ENCODE measurements at places on chromosomes 5 and 9.

- no peak for DNase-seq
Observed at GRCh38 chr5:6545036-6545693, 87.7 kb downstream of the NSUN2 start.

DNA sequence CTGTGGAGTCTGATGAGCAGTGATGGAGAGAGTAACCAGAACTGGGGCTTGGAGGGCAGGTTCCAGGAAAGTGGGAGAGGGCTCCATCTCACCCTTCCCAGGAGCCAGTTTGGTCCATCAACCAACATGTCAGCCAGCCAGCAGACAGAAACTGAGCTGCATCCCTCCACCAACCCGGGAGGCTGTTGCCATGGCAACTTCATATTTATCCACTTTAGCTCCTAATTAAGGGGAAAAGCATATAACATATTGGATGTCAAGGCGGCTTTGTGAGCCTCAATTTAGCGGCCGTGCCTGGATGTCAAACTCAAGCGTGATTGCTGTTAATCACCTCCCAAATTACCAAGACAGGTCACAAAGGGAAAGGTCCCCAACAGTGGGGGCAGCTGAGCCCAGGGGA is 81.5 kb upstream of the ARAP3 start:
- DNase-seq, result no peak

- no peak for DNase-seq
Observed at GRCh38 chr9:10237584-10237983, 375.2 kb downstream of the PTPRD start.

- DNase-seq, result peak; percentile 62
Observed at GRCh38 chr5:73436535-73437100, 12.0 kb downstream of the FOXD1 start.

DNA sequence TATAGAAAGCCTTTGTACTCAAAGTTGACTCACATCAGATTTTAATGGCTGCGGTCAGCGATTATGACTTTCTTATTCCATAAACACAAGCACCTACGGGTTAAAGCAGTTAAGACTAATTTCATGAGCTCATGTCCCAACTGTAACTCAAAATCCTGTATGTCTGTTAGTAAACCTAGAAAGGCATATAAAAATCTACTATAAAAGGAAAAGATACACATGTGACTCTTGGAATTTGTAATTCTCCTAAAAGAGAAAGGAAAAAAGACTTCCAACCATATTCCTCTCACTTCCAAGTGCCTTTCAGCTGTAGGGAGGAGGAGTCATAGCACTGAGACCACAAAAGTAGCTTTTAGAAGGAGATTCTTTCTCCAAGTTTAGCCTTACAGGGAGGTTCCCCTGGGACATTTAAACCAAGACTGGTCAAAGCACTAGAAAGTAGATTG is 129.1 kb downstream of the EBF1 start:
- DNase-seq, result no peak

DNA sequence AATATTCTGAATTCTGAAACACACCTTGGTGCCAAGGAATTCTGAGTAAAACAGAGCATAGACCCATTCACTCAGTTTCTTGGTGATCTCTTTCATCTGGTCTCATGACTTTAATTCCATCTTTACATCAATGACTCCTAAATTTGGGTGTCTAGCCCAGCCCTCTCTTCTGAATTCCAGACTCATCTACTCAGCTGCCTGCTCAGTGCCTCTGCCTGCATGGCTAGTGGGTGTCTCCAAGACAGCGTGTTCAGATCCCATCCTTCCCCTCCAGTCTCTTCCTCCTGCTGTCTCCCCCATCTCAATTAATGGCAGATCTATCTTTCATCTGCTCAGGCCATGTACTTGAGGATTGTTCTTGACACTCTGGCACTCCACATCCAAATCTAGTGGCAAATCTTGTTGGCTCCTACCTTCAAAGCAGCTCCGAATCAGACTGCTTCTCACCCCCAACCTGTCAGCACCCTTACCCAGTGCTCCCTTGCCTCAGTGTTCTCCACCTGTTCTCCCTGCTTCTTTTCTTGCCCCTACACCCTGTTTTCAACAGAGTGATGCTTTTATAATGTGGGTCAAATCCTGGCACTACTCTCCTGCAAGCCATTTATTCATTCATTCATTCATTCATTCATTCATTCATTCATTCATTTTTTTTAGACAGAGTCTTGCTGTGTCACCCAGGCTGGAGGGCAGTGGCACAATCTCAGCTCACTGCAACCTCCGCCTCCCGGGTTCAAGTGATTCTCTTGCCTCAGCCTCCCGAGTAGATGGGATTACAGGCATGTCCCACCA is 5.3 kb downstream of the CAVIN4 start:
- peak; percentile 12 for DNase-seq

DNA sequence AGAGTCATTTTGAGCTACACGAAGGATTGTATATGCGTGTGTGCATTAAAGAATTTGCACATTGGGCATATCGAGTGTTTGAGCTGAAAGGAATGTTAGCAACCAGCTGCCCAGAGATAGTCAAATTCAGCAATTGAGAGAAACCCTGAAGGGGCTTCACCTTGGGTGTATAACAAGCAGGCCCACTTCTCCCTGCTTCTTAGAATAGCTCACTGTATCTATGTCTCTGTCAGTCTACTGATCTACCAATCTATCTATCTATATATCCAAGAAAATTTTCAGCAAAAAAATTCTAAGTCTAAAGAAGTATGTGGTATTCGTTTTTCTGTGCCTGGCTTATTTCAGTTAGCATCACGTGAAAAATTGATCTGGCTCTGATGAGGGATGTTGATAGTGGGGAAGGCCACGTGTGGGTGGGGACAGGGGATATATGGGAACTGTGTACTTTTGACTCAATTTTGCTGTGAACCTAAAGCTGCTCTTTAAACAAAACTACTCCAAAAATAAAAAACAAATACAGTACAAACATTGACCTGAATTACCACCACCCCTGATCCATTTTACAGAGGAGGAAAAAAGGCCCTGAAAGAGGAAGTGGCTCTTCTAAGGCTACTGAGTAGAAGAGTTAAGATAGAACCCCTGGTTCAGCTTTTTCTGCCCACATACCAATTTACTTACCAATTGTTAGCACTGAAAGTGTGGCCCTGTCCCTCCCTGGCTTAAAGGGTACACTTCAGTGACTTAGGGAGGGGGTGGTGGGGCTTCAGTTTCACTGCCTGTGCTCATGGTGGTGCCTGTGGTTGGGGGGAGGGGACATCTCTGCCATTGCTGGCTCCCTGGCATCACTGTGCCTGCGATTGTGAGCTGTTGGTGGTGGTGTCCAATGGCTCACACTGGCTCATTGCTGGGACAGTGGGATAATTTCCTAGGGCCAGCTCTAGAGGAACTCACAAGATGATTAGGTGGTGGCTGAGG is 141.8 kb downstream of the DOCK2 start:
- no peak for DNase-seq

DNA sequence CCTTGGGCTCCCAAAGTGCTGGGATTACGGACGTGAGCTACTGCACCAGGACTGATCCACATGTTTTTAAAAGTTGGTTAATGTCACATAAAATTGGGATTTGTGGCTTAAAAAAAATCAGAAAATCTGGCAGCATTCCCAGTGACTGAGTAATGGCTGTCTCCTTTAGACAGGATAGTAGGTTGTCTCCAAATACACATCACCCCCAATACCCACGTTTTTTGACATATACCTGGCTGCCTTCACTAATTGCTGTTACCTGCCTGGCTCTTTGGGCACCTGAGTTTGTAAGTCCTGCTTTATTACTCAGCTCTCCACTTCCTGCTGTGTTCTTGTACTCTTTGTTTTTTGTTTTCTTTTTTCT is 84.8 kb downstream of the KDM4C start:
- DNase-seq, result peak; percentile 29

DNA sequence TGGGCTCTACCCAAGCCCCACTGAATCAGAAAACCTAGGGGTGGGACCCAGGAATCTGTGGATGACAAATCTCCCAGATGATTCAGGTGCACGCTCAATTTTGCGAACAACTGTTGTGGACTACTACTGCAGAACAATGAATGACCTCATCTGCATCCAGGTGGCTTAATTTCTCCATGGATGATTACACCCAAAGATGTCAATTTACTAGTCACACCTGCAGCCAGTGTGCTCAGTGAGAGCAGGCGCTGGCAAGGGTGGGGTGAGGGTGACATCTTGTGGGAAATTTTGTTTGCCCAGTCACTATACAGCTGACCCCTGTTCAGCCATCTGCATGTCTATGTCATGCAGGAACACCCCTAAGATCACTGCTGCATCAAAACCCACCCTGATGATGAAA is 118.2 kb downstream of the ENTREP1 start:
- DNase-seq, result no peak

DNA sequence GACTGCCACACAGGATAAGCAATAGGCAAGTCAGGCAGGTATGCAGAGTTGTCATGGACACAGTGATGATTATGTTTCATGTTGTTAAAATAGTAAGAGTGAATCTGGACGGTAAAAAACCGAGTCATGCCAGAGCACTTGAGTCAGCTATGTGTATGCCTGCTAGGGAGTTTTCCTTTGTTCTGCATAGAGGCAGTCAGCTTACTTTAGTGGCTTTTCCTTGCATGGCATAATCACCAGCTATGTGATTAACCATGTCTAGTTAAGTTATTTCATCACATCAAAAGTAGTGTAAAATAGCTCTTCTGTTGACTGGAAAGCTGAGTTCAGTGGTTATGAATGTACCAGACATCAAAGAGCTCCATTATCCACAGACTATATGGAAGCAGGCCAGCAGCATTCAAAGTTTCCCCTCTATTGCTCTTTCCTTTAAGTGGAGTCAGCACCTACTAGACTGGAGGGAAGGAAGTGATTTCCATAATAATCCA is 989.8 kb downstream of the TLE1 start:
- DNase-seq, result peak; percentile 20

DNA sequence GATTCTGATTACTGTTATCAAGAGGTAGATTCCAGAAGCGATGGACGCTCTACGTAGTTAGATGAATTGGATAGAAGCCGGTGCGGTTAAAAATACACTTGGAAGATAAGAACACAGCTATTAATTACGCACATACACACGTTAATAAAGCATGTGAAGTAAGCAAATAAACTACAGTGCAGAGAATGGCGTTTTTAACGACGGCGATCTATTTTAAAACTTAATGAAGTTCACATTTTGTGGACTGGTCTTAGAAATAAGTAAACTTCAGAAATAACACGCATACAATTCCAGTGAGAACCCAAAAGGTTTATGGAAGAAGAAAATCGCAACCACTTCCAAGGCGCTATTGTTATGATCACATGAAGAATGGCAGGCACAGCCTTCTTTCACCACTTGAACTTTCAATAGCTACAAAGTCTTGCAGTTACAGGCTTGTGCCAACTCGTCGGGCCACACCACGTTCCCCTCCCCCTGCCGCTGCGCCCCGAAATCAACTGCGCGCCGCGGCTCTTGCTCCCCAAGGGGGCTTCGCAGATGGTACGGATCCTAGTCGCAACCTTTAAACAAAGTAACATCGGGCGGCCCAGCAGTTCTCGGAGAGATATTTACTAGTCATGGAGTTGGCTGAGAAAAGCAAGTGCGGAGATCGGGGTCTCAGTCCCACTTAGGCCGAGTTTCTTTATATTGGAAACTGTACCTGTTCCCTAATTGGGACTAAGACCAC is 866 bp upstream of the SEMA6A start:
- DNase-seq, result no peak

DNA sequence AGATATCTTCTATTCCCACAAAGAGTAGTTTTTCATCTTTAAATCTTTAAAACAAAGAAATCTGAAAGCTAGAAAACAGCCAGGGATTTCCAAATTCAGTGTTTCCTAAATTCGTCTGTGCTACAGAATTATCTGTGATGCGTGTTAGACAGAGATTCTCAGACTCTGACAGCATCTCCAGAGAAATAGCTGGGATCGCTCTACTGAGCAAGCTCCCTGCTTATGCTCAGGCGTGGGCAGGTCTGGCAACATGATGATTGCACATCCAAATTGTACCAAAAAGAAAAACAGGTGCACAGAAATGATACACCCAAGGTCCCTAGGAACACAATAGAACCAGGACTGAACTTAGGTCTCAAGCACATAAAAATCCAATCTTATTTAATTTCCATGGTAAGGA is 22.8 kb upstream of the CRHBP start:
- DNase-seq, result no peak

DNA sequence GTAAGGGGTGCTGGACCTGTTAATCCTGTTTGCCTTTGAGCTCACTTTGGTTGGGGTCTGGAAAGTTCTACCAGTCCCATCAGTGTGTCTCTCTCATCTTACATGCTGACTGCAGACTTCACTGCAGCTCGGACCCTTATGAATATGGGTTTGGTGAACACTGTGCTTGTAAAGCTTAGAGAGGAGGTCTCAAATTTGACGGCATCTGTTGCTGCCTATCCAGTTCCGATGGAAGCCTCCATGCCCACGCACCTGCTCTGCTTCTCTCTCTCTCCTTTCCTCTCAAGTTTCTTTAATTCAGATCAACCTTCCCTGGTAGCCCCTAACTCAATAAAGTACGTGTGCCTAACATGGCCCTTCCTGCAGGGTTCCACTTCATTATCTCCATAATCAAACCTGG is 217.9 kb downstream of the HSPA4 start:
- no peak for DNase-seq

DNA sequence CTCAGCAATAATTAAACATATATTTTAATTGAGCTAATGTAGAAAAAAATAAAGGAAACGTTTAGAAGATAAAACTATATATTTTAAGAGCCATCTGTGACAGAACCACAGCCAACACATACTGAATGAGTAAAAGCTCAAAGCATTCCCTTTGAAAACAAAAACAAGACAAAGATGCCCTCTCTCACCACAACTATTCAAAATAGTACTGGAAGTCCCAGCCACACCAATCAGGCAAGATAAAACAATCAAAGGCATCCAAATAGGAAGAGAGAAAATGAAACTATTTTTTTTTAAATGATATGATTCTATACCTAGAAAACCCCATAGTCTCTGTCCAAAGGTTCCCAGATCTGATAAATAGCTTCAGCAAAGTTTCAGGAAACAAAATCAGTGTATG is 262.0 kb downstream of the HTR1A start:
- no peak for DNase-seq

DNA sequence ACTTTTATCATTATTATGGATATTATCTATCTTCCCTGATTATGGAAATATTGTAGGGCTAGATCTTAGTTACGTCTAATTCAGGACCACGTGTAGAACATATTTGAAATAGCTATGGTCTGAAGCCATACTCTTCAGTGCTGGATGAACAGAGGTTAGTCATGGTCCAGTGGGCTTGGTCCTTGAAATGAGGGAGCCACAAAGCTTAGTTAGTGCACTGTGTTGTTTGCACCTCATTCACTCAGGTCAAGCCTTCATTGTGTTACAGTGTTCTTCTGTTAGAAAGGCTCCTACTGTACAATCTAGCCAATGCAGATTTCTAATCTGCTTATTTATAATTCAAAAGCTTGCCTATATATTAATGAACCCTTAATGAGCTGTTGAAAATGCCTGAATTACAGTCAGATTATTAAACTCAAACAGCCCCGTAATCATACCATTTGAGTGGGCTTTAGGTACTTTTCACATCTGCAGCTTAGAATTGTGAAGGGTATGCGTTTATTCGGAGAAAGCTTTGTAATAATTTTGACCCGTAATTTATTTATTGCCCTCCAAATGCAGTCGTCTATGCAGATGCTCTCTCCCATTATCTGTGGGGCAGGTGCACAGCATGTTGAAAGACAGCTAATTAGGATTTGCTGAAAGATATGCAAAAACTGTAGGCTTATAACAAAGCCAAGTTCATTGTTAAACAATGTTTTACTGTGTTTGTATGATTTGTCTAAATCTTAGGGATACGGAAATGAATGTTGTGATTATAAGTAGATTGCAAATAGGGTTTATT is 164.9 kb downstream of the PBX3 start:
- no peak for DNase-seq

- peak; percentile 69 for DNase-seq
Observed at GRCh38 chr9:5553211-5553610, 42.9 kb downstream of the PDCD1LG2 start.

- DNase-seq, result peak; percentile 42
Observed at GRCh38 chr5:68680366-68680765, 413.4 kb upstream of the SLC30A5 start.
